NCI-H748 treated with DMSO at 0.1 percent for 48 hours (cell line): ENCODE measurements at places on chromosomes 5 and 9.

DNA sequence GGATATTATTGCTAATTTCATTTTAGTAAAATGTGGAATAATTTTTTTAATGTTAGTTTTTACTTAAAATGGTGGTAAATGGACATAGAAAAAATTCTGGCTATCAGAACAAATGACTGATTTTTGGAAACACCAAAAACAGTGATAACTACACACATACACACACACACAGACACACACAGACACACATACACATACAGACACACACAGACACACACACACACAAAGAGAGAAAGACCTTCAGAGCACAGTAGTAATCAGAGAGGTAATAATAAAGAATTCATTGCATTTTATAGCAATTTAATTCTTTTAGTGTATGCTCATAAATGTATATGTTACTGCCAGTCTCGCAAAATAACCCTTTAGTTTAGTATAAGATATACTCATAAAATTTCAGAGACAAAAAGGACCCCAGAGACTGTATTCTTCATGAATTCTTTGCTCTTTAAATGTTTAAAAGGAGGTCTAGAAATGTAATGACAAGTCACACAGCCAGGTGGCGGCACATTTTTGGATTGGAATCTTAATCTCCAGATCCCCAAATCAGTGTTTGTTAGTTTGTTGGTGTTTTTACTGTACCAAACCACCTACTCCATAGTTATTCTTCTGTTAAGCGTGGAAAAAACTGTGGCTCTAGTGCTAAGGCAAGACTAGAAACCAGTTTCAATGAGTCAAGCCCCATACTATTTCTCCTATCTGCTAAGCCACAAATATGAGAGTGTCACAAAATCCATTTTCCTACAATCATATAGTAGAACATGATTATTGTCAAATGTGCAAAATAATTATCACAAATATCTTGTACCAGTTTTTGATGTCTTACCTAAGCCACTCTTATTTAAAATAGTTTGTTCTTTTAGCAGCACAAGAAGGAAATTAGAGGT lies 109.9 kb downstream of the EDIL3 start:
- peak; percentile 13 for DNase-seq

GRCh38 chr9:107431461-107431860 lies 58.1 kb downstream of the KLF4 start:
- DNase-seq, result no peak

- no peak for DNase-seq
These were observed 8.8 kb downstream of the TENT4A start for GRCh38 chr5:6722015-6722414.

- no peak for DNase-seq
These were observed 33.7 kb downstream of the TTC1 start for GRCh38 chr5:160042671-160043070.

DNA sequence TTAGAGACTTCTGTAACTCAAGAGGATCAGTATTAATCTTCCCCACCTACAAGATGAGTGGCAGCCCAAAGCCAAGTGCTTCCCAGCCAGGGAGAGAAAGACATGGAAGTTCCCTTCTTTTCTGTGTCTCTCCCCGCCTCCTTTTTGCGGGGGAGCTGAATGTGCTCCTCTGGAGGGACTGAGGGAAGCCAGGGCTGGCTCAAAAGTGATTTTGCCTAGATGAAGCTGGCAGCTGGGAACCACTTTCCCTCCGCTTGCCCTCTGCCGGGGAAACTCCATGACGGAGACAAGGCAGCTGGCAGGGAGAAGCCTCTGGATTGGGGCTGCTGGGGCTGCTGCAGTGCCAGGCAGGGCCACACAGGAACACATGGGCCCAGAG lies 24.4 kb downstream of the EGR1 start:
- DNase-seq, result no peak

DNA sequence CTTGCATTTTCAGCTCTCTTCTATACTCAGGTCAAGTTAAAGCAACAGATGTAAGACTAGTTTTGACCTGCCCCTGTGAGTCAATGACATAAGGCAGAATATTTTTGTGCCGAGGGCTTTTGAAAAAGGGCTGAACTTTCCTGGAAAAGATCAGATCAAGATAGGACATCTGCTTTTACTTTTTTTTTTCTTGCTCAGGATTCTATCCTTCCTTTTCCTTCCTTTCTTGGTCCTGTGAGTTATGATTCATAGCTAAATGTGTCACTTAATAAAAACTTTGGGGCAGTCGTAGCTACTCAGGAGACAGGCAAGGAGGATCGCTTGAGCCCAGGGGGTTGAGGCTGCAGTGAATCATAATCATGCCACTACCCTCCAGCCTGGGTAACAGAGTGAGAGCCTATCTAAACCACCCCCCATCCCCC lies 84.3 kb upstream of the BRINP1 start:
- no peak for DNase-seq
